ENCODE measurements at places on chromosomes 12 and 14.

DNA sequence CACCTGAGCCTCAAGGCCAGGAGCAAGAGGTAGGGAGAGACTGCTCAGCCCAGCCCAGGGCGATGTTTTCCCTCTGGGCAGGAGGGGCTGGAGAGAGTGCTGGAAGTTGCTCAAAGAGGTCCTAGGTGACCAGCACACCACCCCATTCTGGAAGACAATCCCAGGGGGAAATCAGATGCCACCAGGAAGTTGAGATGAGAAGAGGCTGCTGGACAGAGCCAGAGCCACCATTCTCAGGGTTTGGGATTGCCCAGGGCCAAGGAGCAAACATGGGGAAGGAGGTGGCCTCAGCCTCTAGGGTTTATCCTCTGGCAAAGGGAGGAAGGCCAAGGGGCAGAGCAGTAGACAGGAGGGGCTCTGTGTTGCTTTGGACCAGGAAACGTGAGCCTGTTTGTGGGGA, 11.6 kb downstream of the CCDC85C start:
- no peak for DNase-seq

DNA sequence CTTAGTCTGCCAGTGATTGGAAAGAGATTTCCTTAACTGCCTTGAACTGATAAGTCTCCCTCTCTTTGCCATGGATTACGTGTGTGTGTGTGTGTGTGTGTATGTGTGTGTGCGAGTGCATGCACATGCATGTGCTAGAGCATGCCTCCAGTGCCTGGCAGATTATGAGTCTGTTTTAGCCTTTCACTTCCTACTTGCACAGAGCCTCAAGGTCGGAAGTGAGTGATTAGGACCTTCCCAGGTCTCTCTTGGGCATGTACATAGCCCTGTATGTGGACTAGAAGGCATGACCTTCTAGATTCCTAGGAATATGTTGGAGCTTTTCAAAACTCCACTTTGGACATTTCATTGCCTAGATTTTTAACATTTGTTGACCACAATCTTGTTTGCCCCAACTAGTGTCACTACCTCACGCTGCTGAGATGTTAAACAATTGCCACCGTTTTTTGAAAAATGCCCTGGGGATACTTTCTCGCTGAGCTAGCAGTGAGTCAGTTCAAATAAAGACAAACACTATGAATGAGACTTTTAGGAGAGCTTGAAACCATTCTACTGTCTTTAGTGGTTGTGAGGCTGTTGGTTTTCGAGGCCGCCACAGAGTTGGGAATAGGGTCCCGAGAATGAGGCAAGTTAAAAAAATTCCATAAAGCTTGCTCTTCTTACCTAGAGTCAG, 28.2 kb downstream of the KIAA0586 start:
- DNase-seq: no peak

- peak; percentile 1 for DNase-seq
Measured at GRCh38 chr12:14774074-14774905, 29.0 kb downstream of the WBP11 start.

DNA sequence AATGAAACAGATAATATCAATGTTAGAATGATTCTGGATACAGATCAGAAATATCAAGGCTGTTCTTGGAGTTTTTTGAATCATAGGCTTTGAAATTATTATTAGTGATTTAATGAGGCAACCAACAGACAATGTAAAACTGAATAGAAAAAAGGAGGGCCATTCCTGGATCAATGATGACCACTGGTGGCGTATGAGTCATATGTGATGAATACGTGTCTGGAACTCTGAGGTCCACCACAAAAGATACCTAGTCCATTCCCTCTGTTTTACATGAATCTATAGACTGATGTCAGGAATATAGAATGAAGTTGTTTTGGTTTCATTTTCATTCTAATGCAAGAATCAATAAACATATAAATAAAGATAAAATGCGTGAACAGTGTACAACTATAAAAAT, 78.3 kb upstream of the RTL1 start:
- no peak for DNase-seq

- peak; percentile 1 for DNase-seq
Measured at GRCh38 chr12:75260316-75260715, 50.7 kb upstream of the KCNC2 start.

GRCh38 chr14:105167303-105168092, 1.1 kb downstream of the JAG2 start:
- DNase-seq: no peak

DNA sequence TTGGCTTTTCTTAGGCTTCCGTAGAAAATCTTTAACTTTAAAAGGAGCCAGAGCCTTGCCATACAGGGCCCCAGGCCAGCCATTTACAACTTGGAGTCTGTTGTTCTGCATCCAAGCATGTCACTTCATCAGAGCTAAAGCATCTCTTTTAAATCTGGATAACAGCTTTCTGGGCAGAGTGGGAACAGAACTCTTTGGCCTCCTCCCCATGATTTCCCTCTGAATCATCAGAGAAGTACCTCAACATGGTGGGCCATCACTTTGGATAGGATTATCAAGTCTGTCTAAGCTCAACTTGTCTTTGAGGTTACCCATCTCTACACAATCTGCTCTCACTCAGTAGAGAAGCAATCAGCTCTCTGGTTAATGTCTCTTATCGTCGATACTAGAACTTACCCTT, 170.9 kb downstream of the SLC6A15 start:
- no peak for DNase-seq

GRCh38 chr12:39622306-39622705, 2.7 kb upstream of the ABCD2 start:
- no peak for DNase-seq

- DNase-seq: no peak
Measured at GRCh38 chr14:25588751-25589150, 538.8 kb upstream of the STXBP6 start.

DNA sequence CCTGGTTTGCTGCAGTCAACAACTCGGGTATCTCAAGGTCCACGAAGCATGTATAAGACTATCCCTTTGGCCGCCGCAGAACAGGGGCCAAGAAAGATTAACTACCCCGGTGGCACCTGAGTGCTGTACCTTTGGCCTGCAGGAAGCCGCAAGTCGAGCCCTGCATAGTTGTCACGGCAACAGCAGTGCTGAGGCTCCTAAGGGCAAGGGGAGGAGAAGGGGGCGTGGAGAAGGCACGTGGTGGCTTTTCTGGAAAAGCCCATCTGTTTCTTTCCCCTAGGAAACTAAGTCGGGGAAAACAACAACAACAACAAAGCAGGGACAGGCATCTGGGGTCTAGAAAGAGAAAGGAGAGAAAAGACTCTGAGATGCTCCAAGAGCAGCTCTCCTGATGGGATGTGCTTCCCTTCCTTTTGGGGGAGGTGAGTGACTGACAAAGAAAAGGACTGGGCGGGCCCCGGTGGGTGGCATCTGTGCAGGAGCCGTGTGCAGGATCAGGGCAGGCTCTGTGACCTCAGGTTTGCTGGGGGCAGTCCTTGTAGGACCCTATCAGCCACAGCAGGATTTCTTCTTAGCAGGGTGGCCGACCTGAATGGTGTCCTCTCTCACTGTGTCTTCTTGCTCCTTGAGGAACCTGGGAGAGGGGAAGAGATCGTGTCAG, 123.9 kb downstream of the PRMT8 start:
- no peak for DNase-seq

Data from GF-D8 (cell line).